ENCODE measurements at places on chromosomes 16 and 17.
A peak's percentile ranks its signal among the peaks of the same experiment; 100 is the strongest.

- peak; percentile 83 for DNase-seq
Measured at GRCh38 chr16:4936991-4937781, at the start of gene PPL. Gene PPL, minus strand, starts transcription at chr16:4937148. Its CDS starts 103 bp downstream, at chr16:4937045.

GRCh38 chr17:42514279-42514678 is 21.8 kb upstream of the NAGLU start:
- DNase-seq: no peak

DNA sequence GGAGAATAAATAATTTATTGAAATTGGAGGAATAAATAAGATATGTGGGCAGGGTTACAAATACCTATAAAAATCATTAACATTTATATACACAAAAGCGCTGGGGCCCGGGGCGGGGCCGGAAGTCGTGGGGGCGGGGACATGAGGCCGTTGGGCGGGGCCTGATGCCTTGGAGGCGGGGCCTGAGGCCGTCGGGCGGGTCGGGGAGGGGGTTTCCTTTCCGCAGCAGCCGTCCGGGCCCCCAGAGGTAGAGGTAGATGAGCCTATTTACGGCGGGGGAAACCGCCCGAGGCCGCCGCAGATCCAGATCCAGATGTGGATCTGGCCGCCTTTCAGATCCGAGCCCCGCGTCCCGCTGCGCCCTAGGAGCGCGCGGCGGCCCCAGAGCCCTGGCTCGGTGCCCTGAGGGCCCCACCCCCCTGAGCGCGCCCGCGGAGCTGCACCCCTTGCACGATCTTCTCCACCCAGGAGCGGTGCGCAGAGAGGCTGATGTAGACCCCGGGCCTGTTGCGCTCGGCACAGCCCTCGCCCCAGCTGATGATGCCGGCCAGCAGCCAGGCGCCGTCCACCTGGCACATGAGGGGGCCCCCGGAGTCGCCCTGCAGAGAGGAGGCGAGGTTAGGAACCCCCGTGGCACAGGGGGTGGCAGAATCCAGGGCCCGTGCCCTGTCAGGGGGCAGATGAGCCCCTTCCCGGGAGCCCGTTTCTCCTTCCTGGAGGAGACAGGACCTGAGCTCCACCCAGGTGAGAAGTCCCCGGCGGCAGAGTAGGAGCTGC is 5.1 kb downstream of the PRSS22 start:
- peak; percentile 37 for DNase-seq

GRCh38 chr16:30418350-30419181 is 11.2 kb downstream of the ZNF771 start:
- DNase-seq: no peak

GRCh38 chr16:77300256-77300655 is 101.0 kb downstream of the SYCE1L start:
- DNase-seq: no peak

DNA sequence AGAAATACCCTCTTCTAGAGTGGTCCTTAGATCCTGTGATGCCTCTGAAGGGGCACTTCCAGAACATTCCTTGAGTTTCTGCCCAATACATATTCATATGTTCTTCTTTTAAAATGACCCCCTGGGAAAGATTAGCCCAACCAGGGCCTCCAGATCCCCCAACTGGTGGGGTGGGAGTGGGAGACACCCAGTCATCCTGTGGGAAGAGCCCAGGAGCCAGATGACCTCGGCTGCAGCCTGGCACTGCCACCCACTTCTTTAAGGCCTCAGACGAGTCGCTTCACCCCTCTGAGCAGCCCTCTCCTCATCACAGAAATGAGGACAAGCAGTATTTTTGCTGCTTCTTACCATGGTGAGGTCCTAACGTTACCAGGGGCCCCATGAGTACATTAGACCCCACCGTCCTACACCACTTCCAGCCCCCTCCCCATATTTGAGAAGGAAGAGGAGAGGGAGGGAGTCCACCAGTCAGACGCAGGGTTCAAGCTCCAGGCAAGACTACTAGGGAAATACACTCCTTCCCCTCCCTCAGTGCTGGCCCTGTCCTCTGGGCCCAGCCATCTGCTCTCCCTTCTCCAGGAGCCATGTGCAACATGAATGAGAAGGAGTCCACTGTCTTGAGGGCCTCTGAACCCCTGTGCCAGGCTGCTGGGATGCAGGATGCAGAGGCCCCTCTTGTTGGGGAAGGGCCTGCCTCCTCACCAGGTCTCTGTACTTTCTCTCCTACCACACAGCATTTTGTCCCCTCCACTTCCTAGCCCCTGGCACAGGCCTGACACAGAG is 11.8 kb downstream of the MPO start:
- no peak for DNase-seq

DNA sequence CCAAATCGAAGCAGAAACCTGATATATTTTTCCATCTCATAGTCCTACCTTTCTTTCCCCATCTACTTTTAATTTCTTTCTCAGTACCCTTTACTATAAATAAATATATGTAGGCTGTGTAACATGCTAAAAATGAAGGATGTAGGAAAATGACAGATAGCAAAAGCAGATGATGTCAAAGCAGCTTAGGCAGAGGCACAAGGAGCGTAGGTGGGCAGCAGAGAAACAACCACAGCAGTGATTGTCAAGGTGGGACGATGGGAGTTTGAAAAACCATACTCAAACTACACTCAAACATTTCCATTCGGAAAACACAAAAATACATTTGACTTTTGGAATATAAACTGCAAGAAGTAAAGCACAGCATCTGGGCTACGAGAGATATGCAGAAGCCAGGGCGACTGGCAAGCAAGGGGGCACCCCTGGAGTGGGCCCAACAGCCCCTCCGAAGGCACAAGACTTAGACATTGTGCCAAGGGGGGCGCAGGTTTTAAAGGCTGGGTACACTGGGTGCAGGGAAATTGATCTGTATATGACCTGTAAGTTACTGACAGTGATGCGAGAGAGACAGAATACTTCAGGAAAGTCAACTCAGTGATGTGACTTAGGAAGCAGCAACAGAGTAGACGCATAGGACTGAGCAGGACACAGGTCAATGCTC is 31.1 kb downstream of the SNN start:
- DNase-seq: no peak

- no peak for DNase-seq
Measured at GRCh38 chr16:2817340-2818271, 569 bp downstream of the PRSS21 start.

- no peak for DNase-seq
Measured at GRCh38 chr17:67258821-67259468, 13.9 kb upstream of the HELZ start.

DNA sequence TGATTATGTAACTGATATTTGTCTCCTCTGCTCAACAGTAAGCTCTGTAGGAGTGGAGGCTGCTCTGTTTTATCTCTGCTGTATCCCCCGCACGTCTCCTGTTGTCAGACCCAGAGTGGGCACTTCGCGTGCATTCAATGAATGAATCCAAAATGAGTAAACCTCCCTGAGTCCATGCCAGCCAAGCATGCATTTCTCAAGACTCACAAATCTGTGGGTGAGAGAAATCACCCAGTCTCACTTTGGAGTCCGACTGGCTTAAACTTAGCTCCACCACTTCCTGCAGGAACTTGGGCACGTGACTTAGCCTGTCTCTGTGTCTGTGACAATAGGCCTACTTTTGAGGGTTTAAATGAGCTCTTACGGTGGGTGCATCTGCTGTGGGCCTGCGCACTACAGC is 3.7 kb downstream of the PNPO start:
- DNase-seq: no peak

DNA sequence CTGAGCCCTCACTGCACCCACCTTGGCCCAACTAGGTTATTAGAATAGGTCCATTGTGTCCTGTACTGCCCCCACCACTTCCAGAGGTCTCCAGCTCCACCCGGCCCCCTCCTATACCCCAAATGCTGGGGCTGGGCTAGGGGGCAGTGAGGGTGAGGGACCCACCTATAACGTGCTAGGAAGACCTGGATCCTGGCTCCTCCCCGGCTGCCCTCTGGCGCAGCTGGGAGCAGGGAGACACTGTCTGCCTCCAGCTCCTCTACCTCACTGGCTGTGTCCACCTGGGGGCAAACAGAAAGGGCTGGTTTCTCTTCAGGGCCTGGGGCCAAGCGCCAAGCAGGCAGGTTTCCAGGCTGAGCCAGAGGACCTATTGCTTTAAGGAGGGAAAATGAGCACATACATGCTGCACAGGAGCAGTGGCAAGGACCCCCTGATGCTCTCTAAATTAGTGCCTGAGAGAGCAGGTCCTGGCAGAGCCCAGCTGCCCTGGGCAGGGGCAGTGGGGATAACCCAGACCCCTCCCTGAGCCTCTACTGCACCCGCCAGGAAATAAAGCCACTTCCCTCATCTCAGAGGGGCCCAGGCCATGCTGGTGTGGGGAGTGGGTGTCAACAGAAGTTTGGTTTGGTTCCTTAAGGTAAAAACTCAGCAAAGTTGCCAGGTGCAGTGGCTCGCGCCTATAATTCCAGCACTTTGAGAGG is 12.2 kb downstream of the TSPOAP1 start:
- DNase-seq: no peak

DNA sequence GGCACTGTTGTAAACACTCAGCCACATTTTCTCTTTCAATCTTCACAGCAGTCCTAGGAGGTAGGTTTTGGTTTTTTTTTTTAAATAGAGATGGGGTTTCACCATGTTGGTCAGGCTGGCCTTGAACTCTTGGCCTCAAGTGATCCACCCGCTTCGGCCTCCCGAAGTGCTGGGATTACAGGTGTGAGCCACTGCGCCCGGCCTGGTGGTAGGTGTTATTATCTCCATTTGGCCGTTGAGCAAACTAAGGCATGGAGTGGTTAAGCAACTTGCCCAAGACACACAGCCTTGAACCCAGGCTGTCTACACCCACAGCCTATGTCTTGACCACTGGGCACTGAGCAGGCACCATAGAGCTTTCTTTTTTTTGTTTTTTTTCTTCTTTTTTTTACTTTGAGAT is 8.6 kb downstream of the SGCA start:
- no peak for DNase-seq

DNA sequence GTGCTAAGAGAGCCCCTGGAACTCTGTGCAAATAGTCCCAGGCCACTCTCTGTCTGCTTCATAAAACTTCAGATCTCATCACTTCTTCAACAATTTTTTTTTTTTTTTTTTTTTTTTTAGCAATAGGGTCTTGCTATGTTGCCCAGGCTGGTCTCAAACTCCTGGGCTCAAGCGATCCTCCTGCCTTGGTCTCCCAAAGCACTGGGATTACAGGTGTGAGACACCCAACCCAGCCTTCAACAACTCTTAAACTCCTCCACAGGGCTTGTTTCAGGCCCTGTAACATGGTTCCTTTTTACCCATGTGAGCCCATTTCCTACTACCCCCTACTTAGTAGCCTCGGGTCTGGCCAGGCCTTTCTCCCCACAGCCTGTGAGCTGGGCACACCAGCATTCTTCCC is 39.3 kb upstream of the ICAM2 start:
- DNase-seq: no peak

DNA sequence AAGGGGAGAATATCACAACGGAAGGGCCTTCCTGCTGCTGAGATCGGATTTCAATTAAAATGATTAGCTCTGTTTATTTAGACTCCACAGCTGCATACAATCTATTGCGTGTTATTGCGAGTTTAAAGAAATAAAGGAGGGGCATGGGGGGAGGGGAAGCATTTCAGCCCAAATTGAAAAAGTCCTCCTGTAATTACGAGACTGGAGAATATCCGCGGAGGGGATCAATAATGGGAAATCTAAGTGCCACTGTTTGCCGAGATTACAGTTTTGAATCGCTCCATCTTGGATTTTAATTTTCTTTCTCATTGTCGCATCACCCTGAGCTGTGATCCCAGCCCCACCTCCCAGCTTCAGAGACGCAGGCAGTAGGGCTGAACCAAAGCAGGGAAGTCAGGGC is 15.7 kb upstream of the RPL38 start:
- no peak for DNase-seq

DNA sequence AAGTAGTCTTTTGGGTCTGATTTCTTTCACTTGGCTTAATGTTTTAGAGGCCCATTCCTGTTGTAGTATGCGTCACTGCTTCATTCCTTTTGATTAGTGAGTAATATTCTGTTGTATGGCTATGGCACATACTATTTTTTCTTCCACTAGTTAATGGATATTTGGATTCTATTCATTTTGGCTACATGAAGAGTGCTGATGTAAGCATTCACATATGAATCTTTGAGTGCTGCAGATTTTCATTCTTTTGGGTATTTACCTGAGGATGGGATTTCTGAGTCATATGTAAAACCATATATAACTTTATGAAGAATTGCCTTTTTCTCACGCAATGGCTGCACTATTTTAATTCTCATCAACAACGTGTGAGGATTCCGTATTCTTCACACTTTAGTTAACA is 113.6 kb downstream of the AHSP start:
- DNase-seq: no peak

DNA sequence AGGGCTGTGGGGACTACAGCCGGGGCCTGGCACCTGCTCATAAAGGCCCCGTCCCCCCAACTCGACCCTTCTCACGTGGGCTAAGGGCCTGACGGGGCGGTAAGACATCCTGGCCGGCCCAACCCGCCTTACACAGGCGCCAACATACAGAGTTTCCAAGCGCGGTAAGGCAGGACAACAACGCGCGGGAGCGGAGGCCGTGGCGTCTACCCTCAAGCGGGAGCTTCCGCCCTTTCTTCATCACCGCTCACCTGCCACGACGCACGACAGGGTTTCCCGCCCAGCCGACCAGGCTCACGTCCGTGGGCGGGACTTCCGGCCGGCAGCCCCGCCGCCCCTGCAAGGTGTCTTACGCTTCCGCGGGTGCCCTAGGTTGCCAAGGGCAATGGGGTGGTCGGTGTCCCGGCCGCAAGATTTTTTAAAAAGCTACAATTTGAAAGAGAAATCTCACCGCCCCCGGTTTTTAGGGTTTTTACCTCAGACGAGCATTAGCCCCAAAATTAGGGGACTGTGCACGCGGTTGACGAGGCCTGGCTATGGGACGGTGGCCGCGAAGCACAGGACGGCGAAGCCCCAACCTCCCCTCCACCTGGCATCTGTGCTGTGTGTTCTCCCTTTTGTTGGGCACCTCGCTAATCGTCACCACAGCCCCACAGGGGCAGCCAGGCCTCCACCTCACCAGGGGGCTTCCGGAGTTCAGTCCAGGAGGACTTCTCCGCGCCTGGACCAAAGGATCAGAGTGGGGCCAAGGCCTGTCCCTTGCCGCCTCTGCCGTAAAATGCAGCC is at the start of gene TERB1:
TSS of gene TERB1 (minus strand) at position 265 of the 786 bp plus-strand sequence. CDS start 4,786 bp downstream, outside the sequence.
- peak; percentile 22 for DNase-seq

DNA sequence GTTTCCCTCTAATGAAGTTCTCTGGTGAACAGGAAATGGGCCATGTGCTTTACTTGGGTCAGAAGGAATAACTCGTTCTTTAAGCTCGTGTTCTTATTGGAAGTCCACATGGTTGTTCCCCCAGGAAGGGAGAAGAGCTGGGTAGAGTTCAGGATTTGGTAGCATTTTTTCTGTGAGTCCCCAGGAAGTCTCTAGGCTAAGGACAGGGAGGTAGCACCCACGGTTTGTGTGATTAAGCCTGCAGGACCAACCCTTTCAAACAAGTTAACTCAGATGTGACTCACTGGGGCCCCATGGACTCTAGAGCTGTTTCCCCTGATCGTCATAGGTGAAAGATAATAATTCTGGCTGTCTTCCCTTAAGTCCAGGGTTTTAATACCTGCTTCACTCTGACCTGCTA is 16.4 kb downstream of the SAP30BP start:
- no peak for DNase-seq

- peak; percentile 60 for DNase-seq
Measured at GRCh38 chr16:57540387-57540786, 2.1 kb upstream of the ADGRG5 start.

Data from ELF-1 (cell line).